PC-3 (cell line): ENCODE measurements at places on chromosomes 3 and 15. TPM values are rescaled to one million over a fixed set of nuclear protein-coding genes. Genes with fewer than 3 reads are reported as not detected.

RBMS3 gene
- total RNA-seq, result 5.4 and 13.5 TPM in 2 replicates

DZIP1L gene
- total RNA-seq, result 3.8 and 4.9 TPM in 2 replicates

GRCh38 chr3:99866261-99866761 lies 48.6 kb downstream of the CMSS1 start:
- H3K4me3 ChIP-seq, result no peak overlapping the region
- H3K27ac ChIP-seq, result peak overlapping the region; percentile 30; the same call in 1 of the 2 replicates
- no peaks in the 10 kb centered on the region for H3K27me3 ChIP-seq
- no peaks in the 10 kb centered on the region for H3K36me3 ChIP-seq

DNA sequence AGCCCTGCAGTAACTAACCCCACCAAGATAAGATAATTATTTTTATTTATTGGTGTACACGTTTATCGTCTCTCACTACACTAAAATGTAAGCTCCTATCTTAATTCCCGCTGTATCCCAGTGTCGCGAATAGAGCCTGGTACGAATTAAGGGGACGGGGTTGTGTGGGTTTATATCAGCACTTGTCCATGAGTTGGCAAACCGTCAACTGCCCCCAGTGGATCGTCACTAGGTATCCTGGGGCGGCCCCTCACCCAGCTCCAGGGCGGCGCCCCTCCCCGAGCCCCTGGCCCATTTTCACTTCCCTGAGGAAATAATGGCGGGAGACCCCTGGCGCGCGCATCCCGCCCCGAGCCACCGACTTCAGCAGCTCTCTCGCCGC lies 465 bp downstream of the RUVBL1 start:
- peaks cover 3% of the 10 kb centered on the region; the same call in 1 of the 2 replicates for H3K36me3 ChIP-seq
- peak overlapping the region; percentile 73 for H3K27ac ChIP-seq
- H3K4me1 ChIP-seq, result peaks cover 11% of the 10 kb centered on the region

- H3K27ac ChIP-seq, result peak overlapping the region; percentile 68
- no peak for DNase-seq
- H3K36me3 ChIP-seq, result peaks cover 19% of the 10 kb centered on the region
- peak overlapping the region; percentile 95 for H3K4me3 ChIP-seq
Observed at GRCh38 chr3:45689787-45690145, 570 bp downstream of the SACM1L start.
